ENCODE measurements at places on chromosomes 6 and 20.

DNA sequence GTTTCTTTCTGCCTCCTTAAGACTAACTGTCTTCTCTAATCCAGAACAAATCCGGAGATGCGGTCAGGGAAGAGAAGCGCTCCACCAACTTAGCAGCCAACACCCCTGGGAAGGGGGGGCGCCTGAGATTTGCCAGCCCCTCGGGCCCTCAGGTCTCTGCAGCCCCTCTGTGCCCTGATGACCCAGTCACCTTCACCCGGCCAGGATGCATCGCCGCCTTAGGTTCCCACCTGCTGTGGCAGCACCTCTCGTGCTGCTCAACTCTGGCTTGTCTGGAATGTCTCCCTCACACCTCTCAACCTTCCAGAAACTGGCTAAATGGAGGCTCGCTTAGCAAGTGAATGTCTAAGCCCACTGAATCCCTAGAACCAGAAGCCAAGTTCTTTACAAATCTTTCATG is 28.0 kb upstream of the AAR2 start:
- DNase-seq = no peak

GRCh38 chr6:2186516-2186915 is 58.9 kb downstream of the GMDS start:
- no peak for DNase-seq

GRCh38 chr6:43229803-43230620 is 731 bp upstream of the DNPH1 start:
- DNase-seq = no peak

- DNase-seq = no peak
Measured at GRCh38 chr6:132527791-132528190, 10.3 kb upstream of the TAAR9 start.

DNA sequence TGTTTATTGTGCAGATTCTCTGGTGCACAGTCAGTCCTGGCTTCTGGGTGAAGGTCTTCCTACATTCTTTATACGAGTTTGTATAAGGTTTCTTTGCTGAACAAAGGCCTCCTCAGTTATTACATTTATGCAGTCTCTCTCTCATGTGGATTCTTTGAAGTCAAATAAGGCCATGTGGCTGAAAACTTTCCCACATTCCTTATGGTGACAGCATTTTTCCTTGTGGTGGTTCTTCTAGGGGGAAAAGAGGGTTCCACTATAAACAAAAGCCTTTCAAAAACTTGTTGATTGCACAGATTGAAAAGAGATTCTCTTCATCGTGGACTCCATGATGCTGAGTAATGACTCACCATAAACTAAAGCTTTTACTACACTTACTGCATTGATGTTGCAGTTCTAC is 19.2 kb downstream of the ZSCAN12 start:
- DNase-seq = no peak

- DNase-seq = no peak
Measured at GRCh38 chr20:49892260-49892659, 23.1 kb downstream of the SPATA2 start.

GRCh38 chr20:63565699-63566335 is 8.2 kb downstream of the HELZ2 start:
- no peak for DNase-seq

GRCh38 chr20:58045579-58045978 is 182.9 kb downstream of the ANKRD60 start:
- no peak for DNase-seq

DNA sequence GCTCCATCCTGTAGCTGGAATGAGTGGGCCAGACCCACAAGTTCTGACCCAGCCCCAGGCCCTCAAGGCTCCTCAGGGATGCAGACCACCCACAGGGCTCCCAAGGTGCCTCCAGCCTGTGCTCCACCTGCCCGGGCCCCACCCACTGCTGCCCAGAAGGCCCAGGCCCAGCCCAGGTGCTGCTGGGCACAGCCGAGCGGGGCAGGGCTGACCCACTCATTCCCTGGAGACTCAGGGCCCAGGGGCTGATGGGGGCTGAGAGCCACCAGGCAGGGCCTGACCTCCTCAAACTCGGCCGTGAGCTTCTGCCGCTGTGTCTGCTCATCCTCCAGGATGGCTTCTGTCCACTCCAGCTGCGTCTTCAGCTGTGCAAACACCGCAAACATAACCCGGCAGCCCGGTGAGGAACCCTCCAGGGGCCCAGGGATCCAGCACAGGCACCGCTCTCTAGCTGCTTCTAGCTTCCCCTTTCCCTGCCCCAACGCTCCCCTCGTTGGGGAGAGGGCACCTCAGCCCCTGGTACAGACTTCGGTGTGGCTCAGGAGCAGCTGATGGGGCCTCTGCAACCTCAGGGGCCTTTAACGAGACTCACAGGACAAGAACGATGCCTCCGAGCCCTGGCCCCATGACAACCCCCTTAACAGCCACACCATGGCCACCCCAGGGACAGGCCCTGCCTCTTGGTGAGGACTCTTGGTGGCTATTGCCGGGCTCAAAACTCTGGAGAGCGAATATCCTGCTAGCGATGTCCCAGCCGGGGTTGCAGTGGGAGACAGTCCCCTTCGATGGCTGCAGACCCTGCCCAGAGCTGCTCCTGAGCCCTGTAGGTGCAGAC is 46.0 kb downstream of the DSTN start:
- DNase-seq = peak; percentile 33

DNA sequence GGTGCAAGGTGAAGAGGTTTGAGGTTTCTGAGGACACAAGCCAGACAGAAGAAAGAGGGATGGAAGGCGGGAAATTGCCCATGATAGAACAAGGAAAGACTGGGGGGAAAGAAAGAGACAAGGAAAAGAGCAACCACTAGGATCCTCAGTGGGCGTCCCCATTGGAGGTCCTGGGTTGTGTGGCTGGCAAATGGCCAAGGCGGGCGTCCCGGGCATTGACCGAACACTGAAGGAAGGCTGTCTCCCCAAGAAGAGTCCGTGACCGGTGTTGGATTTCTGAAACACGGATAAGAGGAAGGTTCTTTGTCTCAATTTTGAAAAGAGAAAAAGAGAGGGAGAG is 746.6 kb upstream of the ADGRB3 start:
- no peak for DNase-seq

GRCh38 chr6:32148289-32149091 is 3.2 kb downstream of the PRRT1 start:
- no peak for DNase-seq

- DNase-seq = no peak
Measured at GRCh38 chr20:51854921-51855320, 52.6 kb upstream of the SALL4 start.

DNA sequence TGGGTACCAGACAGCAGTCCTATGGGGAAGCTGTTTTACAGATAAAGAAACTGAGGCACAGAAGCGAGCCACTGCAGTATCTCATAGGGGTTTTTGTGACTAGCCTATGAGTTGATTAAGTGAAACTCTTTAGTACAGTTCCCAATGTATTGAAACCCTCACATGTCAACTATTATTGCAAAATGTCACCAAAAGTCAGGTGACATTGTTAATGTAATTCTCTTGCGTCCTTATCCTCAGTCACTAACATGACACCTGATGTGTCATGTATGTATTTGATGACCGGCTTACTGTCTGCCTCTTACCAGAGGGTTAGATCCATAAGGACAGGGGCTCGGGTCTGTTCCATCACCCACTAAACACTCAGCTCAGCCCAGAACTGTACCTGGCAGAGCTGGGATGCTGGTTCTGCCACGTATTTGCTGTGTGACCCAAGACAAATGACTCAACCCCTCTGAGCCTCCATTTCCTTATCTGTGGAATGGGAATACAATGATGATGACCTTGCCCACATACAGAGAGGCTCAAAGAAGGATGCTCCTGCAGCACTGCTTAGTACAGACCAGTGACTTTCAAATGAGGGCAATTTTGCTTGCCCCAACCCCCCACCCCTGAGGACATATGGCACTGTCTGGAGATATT is 32.9 kb downstream of the PREX1 start:
- DNase-seq = no peak

- DNase-seq = peak; percentile 14
Measured at GRCh38 chr20:61185841-61186601, 66.0 kb upstream of the CDH4 start.

DNA sequence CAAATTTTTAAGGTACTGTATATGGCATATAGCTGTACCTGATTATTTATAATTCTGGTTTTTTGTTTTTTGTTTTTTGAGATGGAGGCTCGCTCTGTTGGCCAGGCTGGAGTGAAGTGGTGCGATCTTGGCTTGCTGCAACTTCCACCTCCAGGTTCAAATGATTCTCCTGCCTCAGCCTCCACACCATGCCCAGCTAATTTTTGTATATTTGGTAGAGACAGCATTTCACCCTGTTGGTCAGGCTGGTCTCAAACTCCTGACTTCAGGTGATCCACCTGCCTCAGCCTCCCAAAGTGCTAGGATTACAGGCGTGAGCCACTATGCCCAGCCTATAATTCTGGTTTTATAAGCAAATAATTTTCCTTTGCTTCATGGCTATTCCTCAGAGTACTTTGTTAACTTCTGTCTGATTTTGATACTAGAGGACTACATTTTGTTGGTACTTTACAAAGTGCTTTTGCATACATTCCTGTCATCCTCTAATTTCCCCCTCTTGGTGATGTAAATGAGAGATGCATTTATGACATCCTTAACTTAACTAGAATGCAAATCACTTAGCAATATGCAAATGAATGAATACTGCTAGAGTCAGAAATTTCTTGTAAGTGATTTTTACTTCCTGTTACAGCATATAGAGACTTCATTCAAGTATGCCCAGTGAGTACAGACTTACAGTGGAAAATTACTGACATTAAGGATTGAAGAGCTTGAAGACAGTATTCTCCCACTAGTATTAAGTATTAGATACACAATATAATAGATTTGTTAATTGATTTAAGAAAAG is 35.7 kb upstream of the ARID1B start:
- no peak for DNase-seq

- no peak for DNase-seq
Measured at GRCh38 chr6:152146385-152146784, 338.9 kb downstream of the ESR1 start.

DNA sequence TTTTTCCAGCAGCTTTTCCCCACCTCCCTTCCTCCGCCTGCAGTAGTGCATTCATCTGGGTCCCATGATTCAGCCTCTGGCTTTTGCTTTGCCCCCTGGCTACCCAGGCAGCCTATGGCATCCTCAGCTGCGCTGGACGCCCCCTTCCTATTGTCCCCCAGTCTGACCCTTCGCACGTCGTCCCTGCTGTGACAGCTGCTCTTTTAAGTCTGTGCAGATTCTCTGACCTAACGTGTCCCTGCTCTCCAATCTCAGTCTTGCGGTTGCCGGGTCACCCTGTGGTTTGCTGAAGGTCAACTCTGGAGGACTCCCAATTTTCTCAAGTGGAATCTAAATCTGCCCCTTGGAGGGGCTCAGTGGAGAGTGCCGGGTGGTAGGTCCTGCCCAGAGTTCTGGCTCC is 294.3 kb downstream of the CDC5L start:
- DNase-seq = no peak

GRCh38 chr6:255041-255750 is 37.1 kb upstream of the DUSP22 start:
- no peak for DNase-seq

DNA sequence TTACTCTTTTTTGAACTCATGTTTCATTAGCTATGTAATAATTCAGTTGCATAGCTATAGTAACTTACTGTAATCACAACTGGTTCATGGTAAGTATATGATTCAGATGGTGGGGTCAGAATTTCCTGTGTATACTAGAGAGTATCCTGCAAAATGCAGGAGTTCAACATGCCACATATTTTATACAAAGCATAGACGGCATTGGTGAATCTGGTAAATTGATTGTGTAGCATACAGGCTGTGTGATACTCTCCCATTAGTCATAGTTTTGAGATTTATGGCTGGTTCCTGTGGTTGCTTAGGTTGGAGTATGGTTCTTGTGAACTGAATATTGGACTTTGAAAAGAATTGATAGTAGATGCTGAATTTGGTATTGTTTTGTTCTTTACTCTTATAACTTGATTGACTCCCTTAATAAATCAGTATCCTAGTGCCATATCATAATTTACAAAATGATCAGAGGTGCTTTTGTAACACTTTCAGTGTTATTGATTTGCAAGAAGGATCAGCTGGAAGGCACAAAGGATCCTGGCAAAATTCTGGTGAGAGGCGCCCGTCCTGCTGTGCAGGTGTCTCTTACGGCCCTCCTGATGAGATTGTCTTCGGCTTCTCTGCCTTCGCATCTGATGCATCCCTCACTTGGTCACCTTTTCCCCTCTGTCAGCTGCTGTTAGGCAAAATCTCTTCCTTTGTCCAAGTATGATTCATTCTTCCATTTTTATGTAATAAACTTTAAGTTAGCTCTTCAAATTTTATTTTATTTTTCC is 22.6 kb downstream of the SNX9 start:
- DNase-seq = no peak

DNA sequence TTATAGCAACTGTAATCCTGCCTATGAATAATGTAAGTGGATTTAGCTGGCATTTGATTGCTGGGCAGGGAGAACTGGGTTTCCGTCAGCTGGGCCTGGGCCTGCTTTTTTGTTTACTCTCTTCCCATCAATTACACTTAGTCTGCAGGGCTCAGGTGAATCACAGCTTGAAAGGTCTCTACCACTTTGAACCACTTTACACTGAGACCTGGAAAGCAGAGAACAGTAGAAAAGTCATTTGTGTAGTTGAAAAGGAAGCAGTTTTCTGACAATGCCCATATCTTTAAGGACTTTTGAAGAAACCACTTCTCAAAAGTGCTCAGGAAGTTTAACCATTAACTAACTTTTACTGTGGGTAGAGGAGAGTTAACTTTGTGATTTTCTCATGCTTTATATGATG is 315.4 kb upstream of the SASH1 start:
- no peak for DNase-seq

DNA sequence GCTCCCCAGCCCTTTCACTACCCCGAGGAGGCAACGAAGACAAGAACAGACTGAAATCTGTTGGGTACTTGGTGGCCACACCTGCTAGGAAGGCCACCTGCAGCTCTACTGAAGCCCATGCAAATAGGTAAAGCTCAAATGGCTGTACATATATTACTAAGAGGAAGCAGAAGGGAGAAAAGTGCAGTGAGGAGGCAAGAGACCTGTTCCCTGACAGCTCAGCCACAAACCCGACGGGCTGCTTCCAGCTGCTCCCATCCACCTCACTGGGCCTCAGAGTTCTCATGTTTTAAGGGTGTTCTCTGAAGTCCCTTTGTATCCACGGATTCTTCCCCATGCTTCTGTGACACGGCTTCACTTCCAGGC is 24.6 kb downstream of the TRAM2 start:
- no peak for DNase-seq

GRCh38 chr6:139308286-139308916 is 16.6 kb upstream of the TXLNB start:
- DNase-seq = no peak

- DNase-seq = no peak
Measured at GRCh38 chr6:152454003-152454402, 183.2 kb downstream of the SYNE1 start.

DNA sequence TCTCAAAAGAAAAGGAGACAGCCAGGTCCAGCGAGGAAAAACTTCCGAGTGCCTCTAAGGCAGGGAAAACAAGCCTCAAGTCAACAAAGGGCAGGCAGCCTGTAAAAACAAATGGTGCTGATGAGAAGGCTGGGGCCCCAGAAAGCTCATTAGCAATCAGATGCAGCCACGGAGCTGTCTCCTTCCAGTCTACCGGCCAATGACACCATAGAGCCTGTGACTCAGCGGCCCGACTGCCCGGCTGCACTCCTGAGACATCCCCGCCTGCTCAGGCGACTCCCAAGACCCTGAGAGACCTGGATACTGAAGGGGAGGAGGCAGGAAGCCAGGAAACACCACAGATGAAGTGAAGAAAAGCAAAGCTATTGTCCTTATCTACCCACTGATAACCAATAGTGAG is 120.1 kb upstream of the HDDC2 start:
- DNase-seq = no peak

GRCh38 chr6:41367700-41368099 is 32.3 kb downstream of the NCR2 start:
- DNase-seq = no peak
